ENCODE measurements at places on chromosomes 2 and 18.

DNA sequence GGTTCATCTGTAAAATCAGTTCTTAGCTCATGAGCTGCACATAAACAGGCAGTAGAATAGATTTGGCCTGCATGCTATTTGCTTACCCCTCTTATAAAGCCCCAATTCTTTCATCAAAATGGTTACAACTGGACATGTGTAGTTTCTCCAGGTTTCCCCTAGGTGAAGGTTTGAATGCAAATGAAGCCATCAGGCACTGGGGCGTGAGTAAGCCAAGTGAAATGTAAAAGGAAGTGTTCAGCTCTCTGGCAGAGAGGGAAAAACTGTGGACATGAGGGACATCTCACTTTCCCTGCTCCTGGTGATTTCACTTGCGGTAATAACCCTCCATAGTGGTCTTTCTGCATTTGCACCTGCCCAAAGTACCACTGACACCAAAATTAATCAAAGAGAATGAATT lies 1402.3 kb upstream of the LRRTM1 start:
- no peak for DNase-seq

GRCh38 chr2:8502316-8502715 lies 179.5 kb upstream of the ID2 start:
- DNase-seq = peak; percentile 57

DNA sequence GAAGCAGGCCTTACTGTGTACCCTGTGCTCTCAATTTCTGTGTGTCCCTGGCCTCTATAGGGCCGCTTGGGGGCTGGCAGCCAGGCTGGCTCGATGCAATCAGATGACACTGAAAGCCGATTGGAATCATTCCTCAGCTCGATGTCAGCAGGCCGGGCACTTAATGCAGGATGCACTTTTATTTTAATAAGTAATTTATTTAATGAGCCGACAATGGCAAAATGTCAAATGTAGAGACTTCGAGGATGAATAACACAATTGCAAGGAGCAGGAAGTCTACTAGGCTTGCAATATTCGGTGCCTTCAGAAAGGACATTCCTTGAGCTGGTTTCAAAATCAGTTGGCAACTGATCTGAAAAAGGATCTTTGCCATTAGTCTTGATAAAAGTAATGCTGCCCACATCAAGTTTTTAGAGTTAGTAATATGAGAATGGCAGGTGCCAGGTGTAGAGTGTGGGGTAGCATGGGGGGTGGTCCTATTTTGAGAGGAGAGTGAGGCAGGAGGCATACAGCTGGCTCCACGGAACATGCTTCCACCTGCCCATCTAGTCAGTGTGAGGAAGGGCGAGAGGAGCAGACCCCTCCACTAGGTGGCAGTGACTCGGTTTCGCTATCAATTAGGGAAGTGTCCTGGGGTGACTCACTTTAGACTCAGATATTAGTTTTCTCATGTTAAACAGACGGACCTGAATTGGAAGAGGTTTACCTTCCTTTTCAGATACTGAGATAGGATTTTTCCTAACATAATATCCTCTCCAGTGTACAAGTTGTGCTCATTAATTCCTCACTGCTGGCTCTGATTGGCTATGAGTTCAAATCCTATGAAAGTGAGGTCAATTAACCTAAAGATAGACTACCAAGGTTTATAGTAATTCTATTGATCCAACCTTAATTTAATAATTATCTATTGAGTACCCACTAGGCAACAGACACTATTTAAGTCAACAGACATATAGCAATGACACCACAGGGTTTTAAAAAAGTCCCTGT lies 80.9 kb downstream of the NABP1 start:
- no peak for DNase-seq

DNA sequence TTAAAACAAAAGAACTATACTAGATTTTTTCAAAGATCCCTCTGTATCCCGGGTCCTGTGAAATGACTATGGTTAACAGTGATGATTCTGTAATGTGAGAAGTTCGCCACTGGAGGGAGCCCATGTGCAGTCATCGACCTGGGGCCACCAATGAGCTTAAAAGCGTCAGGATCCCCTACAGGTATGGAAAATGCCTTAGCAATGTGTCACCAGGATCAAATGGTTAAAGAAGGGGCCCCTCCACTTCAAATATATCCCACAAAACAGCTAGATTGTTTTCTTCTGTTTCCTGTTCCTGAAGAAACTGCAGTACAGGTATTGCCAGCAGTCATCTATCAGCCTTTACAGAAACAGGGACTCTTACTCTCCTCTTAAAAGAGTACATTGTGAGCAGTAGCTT lies 15.3 kb downstream of the CHRNA1 start:
- DNase-seq = peak; percentile 50

DNA sequence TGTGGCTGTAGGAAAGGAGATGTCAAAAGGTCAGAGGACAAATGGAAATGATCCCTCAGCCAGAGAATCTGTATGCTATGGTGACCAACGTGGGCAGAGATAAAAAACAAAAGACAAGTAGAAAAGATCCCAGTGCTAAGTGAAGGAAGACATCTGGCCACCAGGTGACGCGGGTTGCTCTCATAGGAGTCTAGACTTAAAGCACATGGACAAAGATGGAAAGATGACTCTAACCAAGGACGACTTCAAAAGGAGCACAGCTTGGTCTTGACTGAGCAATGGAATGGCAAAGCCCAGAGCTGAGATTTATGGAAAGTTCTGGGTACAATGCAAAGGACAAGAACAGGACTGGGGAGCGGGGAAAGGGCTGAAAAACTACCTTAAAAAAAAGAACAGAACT lies 96.8 kb downstream of the CLIP4 start:
- DNase-seq = no peak

DNA sequence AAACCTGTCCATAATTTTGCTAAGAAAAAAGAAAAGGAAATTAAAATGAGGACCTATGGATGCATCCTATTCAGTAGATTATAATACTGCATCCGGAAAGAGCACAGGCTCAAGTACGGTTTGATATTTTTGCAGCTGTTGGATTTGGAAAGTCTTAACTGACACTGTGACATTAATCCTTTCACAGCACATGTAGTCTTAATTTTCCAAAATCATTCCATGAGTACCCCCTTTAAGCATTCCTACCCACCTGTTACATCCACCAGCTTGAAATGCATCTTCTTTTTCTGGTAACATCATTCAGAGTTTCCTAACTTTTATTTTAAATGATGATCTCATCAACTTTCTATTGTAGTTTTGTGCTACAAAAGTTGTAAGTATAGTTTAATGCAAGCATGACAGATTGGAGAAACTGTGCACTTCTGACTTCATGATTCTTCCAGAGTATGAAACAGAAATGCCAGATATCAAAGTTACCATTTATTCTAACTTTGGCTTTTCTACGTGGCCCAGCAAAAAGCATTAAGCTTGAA lies 113.5 kb downstream of the ESCO1 start:
- DNase-seq = no peak

GRCh38 chr2:153474876-153475435 lies 3.6 kb downstream of the RPRM start:
- DNase-seq = no peak

- DNase-seq = no peak
Measured at GRCh38 chr2:67329513-67329912, 67.6 kb upstream of the ETAA1 start.

GRCh38 chr2:130288467-130289403 lies 54.0 kb upstream of the IMP4 start:
- no peak for DNase-seq

DNA sequence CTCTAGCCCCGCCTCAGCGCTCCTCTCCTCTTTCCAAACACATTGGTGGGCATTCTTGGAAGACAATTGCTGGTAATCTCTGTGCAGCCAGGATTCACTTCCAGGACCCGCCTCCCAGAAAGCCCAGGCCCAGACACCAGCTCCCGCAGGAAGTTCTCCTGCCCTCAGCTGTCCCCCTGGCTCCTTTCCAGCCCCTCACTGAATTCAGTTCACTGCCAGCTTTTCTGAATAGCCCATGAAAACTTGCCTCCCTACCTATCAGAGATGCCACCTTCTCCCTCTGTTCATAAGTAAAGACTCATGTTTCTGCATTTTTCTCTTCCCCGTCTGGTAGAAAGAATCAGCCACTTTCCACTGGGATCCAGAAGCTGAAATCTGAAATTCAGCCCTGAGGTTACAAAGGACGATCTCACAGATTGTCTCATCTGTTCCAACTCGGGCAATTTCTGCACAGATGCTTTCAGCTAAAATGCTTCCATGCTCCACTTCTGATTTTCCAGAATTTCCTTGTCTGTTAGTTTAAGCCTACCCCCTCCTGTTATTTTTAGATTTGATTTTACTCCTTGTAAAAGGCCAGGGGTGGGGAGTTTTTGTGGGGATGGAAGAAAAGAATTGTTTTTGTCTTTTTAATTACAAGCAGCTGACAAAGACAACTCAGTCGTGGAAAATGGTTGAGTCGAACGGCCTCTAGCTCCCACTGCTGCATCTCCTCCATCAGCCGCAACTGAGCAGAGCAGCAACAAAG lies 98.1 kb downstream of the SP3 start:
- no peak for DNase-seq

DNA sequence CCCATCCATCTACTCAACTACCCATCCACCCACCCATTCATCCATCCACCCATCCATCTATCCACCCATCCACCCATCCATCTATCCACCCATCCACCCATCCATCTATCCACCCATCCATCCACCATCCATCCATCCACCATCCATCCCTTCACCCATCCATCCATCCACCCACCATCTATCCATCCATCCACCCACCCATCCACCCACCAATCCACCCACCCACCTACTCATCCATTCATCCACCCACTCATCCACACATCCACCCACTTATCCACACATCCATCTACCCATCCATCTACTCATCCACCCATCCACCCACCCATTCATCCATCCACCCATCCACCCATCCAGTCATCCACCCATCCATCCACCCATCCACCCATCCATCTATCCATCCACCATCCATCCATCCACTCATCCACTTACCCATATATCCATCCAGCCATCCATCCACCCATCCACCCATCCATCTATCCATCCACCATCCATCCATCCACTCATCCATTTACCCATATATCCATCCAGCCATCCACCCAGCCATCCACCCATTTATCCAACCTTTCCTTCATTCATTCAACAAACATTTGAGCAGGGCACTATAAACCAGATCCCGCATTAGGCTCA lies 2.1 kb upstream of the NGEF start:
- DNase-seq = no peak

DNA sequence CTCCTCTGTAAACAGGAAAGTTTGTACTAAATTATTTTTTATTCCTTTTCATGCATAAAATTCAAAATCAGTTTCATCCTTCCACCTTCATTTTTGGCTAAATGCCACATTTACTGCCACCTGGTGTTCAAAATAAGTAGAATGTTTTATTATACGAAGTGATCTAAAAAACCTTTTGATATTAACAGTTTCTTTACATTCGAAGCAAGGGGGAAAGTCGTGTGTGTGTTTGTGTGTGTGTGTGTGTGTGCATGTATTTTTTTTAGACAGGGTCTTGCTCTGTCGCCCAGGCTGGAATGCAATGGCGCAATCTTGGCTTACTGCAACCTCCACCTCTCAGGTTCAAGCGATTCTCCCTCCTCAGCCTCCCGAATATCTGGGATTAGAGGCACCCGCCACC lies 9.0 kb upstream of the SCN9A start:
- no peak for DNase-seq

GRCh38 chr2:55949613-55950012 lies 26.0 kb upstream of the EFEMP1 start:
- no peak for DNase-seq

DNA sequence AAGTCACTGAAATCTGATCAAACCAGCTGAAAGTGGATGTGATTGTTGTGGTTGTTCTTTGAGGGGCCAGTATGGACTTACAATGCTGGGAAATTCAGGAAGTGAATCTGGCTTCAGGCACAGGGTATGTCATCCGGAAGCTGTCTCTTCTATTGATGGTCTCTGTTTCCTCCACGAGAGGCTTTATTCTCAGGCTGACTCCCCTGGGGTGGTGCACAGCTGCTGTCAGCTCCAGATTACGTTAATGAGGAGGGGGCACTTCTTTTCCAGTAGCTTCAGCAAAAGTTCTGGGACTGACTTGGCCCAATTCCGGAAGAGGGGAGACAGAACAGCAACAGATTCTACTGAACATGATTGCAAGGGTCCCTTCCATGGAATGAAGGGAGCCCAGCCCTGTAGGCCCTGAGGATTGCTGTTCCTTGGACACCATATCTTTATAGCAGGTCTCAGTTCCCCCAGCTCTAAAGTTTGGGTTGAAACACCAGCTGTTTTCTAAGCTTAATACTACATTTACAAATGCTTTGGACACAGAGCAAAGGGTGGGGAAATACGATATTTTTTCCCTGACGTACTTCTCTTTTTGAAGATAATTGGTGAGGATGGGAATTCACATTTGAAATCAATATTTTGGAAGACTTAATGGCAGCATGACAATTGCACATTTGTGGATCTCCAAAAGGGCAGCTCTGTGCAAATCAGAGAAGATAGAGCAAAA lies 400.9 kb downstream of the TSN start:
- DNase-seq = no peak

GRCh38 chr18:76686737-76687231 lies 135.6 kb upstream of the ZNF236 start:
- DNase-seq = peak; percentile 52

DNA sequence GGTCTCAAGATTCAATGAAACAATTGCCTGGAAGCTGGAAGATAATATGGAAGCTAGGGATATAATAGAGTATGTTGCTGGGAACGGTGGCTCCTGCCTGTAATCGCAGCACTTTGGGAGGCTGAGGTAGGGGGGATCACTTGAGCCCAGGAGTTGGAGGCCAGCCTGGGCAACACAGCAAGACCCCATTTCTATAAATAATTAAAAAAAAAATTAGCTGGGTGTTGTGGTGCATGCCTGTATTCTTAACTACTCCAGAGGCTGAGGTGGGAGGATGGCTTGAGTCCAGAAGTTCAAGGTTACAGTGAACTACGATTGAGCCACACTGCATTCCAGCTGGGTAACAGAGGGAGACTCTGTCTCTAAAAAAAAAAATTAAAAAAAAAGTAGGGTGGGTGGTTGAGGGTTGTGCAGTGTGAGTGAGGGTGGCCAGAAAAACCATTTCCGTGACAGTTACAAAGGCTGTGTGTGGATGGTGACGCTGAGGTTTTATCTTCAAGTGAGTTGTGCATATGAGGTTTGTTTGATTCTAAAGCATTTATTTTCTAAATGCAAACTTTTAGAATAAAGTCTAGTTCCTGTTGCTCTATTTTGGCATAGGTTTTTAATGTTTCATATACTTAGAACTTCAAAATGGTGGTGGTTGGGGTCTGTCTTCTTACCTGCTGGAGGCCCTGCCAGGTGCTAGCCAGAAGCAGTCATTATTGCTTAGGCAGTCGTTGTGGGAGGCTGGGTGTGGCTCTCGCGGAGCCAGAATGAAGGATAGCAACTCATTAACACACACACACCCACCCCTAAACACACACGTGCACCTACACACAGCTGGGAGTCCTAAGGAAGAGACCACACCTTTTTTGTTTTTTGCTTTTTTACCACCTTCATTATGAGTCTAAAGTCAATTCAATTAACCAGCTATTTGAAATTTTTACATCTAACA lies 4.7 kb upstream of the IL1R2 start:
- no peak for DNase-seq

- no peak for DNase-seq
Measured at GRCh38 chr2:47050021-47050760, 104.9 kb downstream of the STPG4 start.

GRCh38 chr2:145743011-145743410 lies 1223.1 kb upstream of the ZEB2 start:
- no peak for DNase-seq

Measured in NCI-H1105 (cell line).